NCI-H1417 treated with DMSO at 0.1 percent for 48 hours (cell line): ENCODE measurements at places on chromosomes 4 and X.

- DNase-seq: no peak
Observed at GRCh38 chr4:74944354-74944793, 11.5 kb downstream of the PARM1 start.

GRCh38 chr4:87092389-87093141 is 127.9 kb downstream of the KLHL8 start:
- no peak for DNase-seq

- DNase-seq: no peak
Observed at GRCh38 chrX:7145454-7145853, 2.1 kb upstream of the STS start.

DNA sequence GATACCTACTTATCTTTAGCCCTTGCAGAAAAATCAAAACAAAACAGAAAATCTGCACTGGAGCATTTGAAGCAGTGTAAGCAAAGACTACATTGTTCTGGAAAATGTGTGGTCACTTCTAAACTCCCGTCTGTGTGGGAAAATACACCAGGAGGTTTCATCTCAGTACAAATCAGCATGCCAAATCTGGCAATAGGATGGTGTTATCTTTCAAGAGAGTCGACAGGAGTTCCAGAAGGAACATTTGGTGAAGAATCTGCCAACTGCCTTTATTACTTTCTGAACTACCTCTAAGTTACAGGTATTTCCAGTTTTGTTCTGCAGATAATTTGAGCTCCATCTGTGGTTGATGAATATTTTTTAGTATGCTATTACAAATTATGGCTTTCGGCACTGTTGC is 1348.0 kb downstream of the RAPGEF2 start:
- DNase-seq: no peak

GRCh38 chr4:173498023-173498422 is 32.0 kb downstream of the HAND2 start:
- DNase-seq: no peak

GRCh38 chr4:103012551-103012950 is 7.0 kb downstream of the SLC9B1 start:
- DNase-seq: no peak
